Gastrocnemius medialis (tissue), 4 donors: ENCODE measurements at places on chromosomes 6 and 20.
A peak's percentile ranks its signal among the peaks of the same experiment; 100 is the strongest.

DNA sequence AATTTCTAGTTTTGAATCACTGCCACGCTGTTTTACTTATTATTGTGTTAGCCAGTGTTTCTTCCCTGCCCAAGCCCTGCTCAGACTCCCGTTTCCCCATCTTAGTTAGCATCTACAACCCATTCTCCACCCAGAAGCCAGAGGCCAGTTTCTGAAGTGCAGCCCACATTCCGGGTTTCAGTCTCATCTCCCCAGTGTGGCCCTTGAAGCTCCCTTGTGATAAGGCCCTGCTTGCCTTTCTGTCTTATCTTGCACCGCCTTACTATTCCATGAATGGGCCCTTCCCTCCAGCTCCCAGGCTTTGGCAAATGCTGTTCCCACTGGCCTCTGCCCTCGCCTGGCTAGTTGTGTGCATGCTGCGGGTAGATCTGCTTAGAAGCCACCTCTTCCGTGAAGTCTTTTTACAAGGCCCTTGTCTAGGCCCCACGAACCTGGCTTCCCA is 41.1 kb downstream of the TOX2 start:
- H3K27me3 ChIP-seq: no peaks in the 10 kb centered on the region

- H3K27ac ChIP-seq: no peak overlapping the region
- no peak overlapping the region for H3K4me3 ChIP-seq
- DNase-seq: no peak
- H3K27me3 ChIP-seq: no peaks in the 10 kb centered on the region
- H3K4me1 ChIP-seq: peaks cover 23% of the 10 kb centered on the region
These were observed 2.0 kb upstream of the DUSP22 start for GRCh38 chr6:290111-290922.

DNA sequence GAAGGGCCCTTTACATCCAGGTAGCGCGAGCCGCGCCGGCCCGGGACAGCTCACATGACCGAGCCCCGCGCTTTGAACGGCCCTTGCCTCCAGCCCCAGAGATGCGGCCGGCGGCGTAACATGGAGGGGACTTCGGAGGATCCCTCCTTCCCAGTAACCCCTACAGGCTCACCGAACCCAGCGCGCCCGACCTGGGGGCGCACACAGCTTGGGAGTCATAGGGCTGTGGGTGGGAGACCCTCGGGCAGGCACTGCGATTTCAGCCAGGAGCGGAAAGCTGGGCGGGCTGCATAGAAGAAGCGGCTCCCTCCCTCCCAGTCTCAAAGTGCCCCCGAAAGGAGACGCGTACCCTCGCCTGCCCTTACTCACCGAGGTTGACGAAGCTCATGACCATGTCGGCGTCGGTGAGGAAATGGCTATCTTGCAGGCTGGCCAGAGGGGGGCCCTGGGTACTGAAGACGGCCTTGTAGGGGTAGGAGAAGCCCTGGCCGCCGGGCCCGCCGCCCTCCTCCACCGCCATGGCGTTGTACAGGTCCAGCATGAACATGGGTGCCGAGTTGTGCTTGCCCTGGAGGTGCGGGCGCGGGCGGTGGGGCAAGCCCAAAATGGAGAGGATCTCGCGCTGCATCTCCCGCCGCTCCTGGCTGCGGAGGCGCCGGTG is 975 bp downstream of the BMP7 start:
- no peak overlapping the region for H3K27ac ChIP-seq
- peaks cover 59% of the 10 kb centered on the region for H3K27me3 ChIP-seq
- no peak overlapping the region for H3K4me3 ChIP-seq
- no peak for DNase-seq

GRCh38 chr20:36102809-36103596 is 51.5 kb upstream of the EPB41L1 start:
- H3K27me3 ChIP-seq: no peaks in the 10 kb centered on the region
- no peaks in the 10 kb centered on the region for H3K4me1 ChIP-seq
- no peaks in the 10 kb centered on the region for H3K36me3 ChIP-seq
- H3K27ac ChIP-seq: no peak overlapping the region

DNA sequence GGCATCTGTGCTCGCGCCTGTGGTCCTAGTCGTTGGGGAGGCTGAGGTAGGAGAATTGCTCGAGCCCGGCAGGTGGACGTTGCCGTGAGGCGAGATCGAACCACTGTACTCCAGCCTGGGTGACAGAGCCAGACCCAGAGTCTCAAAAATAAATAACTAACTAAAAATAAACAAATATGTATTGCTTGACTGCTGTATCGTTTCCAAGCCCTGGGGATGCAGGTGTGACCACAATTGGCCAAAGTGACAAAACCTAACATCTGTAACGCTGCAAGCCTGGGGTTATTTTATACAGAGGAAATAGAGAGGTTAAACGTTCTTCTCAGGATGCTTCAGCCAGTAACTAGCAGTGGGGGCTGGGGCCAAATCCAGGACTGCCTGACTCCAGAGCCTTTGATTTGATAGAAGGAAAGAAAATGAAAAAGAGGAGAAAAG is 1.9 kb upstream of the SRSF3 start:
- H3K4me3 ChIP-seq: no peak overlapping the region
- peak overlapping the region; percentile 99 for H3K27ac ChIP-seq
- no peak for DNase-seq
- H3K4me1 ChIP-seq: peaks cover 16% of the 10 kb centered on the region
- H3K27me3 ChIP-seq: no peaks in the 10 kb centered on the region

DNA sequence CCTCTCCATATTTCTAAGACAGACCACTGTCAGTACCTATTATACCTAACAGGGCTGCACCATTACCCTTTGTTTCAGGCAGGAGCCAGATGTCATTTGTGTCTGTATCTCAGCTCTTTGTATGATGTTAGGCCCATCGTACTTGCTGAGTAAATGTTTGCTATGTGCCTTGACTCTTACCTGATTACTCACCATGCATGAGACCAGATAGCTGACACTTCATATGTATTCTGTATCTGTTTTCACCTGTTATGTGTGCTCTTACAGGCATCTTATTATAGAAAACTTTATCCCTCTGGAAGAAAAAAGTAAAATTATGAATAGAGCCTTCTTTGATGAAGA is 31.7 kb upstream of the ASXL1 start:
- no peak overlapping the region for H3K4me3 ChIP-seq
- H3K4me1 ChIP-seq: no peaks in the 10 kb centered on the region
- peaks cover 26% of the 10 kb centered on the region for H3K36me3 ChIP-seq
- no peak overlapping the region for H3K27ac ChIP-seq
- DNase-seq: no peak

DNA sequence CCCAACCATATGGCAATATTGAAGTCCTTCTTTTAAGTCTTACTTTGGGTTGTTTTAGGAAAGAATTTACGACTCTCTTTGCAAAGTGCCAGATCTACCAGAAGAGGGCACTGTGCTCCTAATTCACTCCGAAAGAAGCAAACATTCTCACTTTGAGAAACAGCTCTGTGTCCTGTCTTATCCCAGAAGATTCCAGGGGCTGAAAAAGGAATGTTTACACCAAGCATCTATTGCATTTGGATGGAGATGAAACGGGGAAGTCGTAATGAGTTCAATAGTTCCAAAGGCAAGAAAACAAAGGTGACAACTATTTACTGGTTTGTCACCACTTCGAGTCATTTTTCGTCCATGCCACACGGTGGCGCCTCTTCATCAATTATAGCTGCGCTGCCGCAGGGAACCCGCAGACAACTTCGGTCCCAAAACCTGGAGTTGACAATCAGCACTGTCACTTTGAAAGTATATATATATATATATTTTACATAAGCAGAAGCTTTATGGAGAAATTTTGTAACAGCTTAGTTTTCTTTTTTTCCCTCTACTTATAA is 121.6 kb downstream of the MOXD1 start:
- peak; percentile 37 for DNase-seq
- no peak overlapping the region for H3K27ac ChIP-seq

DNA sequence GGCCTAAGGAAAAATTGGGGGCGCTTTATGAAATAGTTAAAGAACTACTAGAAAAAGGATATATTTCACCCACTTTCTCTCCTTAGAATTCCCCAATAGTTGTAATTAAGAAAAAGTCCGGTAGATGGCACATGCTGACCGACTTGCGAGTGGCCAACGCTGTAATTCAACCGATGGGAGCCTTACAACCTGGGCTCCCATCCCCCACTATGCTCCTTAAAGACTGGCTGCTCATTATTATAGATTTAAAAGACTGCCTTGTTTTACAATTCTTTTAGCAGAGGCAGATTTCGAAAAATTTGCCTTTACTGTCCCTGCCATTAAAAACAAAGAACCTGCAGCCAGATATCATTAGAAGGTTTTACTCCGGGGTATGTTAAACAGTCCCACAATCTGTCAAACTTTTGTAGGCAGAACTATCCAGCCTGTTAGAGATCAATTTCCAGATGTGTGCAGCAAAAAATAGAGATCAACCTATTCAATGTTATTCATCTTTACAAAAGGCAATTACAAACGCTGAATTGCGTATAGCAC is 58.5 kb upstream of the PRSS16 start:
- no peaks in the 10 kb centered on the region for H3K36me3 ChIP-seq
- peak overlapping the region; percentile 70 for H3K4me3 ChIP-seq
- peak; percentile 40 for DNase-seq
- H3K4me1 ChIP-seq: no peaks in the 10 kb centered on the region
- H3K27ac ChIP-seq: peak overlapping the region; percentile 59
- H3K27me3 ChIP-seq: no peaks in the 10 kb centered on the region

- no peaks in the 10 kb centered on the region for H3K4me1 ChIP-seq
- H3K36me3 ChIP-seq: no peaks in the 10 kb centered on the region
- no peak for DNase-seq
- H3K4me3 ChIP-seq: no peak overlapping the region
- H3K27ac ChIP-seq: no peak overlapping the region
These were observed 106.6 kb downstream of the VEGFA start for GRCh38 chr6:43876602-43877001.

GRCh38 chr20:16018881-16019280 is 554.4 kb downstream of the KIF16B start:
- DNase-seq: no peak
- H3K27me3 ChIP-seq: no peaks in the 10 kb centered on the region
- no peaks in the 10 kb centered on the region for H3K36me3 ChIP-seq
- no peaks in the 10 kb centered on the region for H3K4me1 ChIP-seq
- no peak overlapping the region for H3K27ac ChIP-seq
- no peak overlapping the region for H3K4me3 ChIP-seq

- H3K27ac ChIP-seq: no peak overlapping the region
- peak overlapping the region; percentile 47 for H3K4me3 ChIP-seq
- peak; percentile 57 for DNase-seq
- no peaks in the 10 kb centered on the region for H3K4me1 ChIP-seq
- no peaks in the 10 kb centered on the region for H3K36me3 ChIP-seq
- no peaks in the 10 kb centered on the region for H3K27me3 ChIP-seq
These were observed 9.4 kb downstream of the DEFB132 start for GRCh38 chr20:266596-267562.

- no peak for DNase-seq
- H3K4me3 ChIP-seq: no peak overlapping the region
- no peaks in the 10 kb centered on the region for H3K27me3 ChIP-seq
- peak overlapping the region; percentile 52 for H3K27ac ChIP-seq
- H3K4me1 ChIP-seq: peaks cover 4% of the 10 kb centered on the region
These were observed 52.0 kb downstream of the ADGRF1 start for GRCh38 chr6:46990031-46990644.

- no peaks in the 10 kb centered on the region for H3K27me3 ChIP-seq
- H3K36me3 ChIP-seq: peaks cover 6% of the 10 kb centered on the region
- no peak for DNase-seq
These were observed 9.8 kb upstream of the PNISR start for GRCh38 chr6:99434702-99435530.

DNA sequence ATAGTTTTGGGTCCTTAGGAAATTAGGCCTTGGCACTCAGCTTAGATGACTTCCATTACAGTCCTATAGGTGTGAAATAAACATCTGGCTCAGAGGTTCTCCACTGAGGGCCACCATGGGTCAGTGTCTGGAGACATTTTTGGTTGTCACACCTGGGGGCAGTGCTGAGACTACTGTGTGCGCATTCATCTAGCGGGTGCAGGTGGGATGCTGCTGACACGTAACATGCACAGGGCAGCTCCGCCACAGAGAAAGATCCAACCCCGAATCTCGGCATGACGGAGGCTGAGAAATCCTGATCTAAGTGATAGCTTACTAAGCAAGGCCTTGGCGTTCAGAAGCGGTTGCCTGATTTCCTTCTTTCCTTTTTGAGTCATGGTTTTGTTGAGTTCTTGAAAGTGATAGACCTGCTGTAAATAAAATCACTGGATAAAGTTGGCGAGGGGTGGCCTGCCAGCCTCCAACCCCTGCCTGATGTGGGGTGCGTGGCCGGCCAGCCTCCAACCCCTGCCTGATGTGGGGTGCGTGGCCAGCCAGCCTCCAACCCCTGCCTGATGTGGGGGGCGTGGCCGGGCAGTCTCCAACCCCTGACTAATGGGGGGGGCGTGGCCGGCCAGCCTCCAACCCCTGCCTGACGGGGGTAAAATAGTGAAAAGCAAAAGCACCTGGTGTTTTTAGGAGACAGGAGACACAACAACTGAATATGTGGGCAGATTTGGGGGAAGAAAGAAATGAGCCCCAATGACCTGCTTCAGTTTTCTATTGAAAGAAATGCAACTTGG is 158.1 kb downstream of the CDH26 start:
- no peaks in the 10 kb centered on the region for H3K27me3 ChIP-seq
- peak overlapping the region; percentile 60 for H3K27ac ChIP-seq
- no peak for DNase-seq
- no peak overlapping the region for H3K4me3 ChIP-seq
- peaks cover 13% of the 10 kb centered on the region for H3K4me1 ChIP-seq

- no peak overlapping the region for H3K4me3 ChIP-seq
- H3K27me3 ChIP-seq: no peaks in the 10 kb centered on the region
- DNase-seq: no peak
These were observed 6.4 kb downstream of the SERAC1 start for GRCh38 chr6:158161566-158162254.

GRCh38 chr20:9166153-9166780 is 97.4 kb downstream of the PLCB4 start:
- no peak overlapping the region for H3K27ac ChIP-seq
- DNase-seq: no peak
- no peaks in the 10 kb centered on the region for H3K36me3 ChIP-seq
- no peaks in the 10 kb centered on the region for H3K27me3 ChIP-seq
- peaks cover 3% of the 10 kb centered on the region for H3K4me1 ChIP-seq

- H3K27me3 ChIP-seq: no peaks in the 10 kb centered on the region
- H3K4me3 ChIP-seq: no peak overlapping the region
- no peaks in the 10 kb centered on the region for H3K36me3 ChIP-seq
- no peak for DNase-seq
- H3K4me1 ChIP-seq: no peaks in the 10 kb centered on the region
- H3K27ac ChIP-seq: no peak overlapping the region
These were observed 106.0 kb downstream of the ZNF217 start for GRCh38 chr20:53487461-53488200.
